ENCODE measurements at places on chromosomes 4 and X. TPM values are rescaled to one million over a fixed set of nuclear protein-coding genes. Genes with fewer than 3 reads are reported as not detected.

- no peak for DNase-seq
Measured at GRCh38 chr4:42278709-42279324, 118.5 kb upstream of the SHISA3 start.

DNA sequence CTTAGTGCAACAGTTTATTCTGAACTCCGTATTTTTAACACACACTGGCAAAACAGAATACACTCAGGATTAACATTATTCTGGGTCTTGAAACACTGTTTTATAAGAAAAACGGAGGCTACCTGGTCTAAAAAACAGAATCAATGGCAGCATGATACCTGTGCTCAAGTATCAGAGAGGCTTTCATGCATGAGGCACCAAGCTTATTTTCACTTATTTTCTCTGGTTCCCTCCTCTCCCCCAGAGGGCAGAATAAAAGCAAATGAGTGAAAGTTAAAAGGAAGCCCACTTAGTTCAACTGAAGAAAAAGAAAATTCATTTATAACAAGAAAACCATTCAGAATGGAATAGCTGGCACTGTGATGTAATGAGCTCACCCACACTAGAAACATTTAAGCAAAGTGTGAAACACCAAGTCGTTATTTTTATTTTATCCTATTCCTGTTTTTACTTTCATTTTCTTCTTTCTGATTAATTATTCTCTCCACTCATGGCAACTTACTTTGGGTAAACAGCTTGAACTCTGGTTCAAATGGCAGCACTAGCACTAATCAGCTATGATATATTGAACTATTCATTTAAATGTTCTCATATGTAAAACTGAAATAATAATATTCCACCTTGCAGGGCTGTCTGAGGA lies 211.8 kb downstream of the PPP3CA start:
- DNase-seq = no peak

DNA sequence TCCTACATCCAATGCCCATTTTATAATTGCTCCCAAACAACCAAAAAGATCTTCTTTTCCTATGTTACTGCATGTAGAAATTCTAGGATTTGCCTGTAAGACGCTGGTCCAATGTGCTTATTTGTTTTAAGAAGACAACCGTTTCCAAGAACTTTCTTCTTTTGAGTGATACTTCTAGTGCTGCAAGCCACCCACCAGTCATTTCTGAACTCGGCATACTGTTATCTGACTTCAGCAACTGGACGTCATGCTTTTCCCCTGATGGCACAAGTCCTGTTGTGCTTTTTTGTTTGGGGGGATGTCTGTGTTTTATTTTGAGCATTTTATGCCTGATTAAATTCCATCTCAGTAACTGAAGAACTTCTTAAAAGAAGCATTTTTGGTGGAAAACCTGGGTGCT lies 16.0 kb upstream of the RAP1GDS1 start:
- DNase-seq = no peak

DNA sequence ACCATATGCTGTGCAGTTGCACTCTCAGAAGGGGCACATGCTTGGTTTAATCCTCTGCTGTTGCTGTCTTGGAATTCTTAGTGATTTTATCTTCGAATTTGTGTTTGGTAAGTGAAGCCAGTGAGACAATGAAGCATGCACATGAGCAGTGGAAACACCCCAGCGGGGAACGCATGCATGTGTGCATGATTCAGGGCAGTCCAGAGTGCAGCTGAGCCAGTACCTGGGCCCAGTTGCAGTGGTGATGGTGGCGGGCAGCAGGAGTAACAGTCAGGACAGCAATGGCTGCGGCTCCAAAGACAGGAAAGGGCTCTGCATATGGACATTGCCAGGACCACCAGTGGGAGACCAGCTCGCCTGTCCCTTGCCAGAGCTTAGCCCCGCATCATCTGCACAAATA lies 14.3 kb upstream of the TMEM165 start:
- DNase-seq = no peak

DNA sequence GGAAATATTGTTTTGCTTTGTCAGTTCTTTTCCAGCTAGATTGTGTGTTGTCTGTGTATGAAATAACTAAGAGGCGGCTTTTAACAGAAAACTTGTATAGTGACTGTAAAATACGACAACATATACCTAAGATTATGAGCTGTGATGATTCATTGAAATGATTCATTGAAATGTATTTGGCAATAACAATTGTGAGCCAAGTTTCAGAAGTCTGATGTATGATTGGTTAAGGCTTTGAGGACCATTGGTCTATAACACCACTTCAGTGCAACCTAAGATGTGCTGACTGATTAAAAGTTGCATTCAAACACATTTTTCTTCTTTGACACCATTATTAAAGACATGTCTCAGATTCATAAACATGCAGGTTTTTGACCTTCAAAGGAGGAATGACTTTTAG lies 76.6 kb downstream of the PTPN13 start:
- DNase-seq = no peak

DNA sequence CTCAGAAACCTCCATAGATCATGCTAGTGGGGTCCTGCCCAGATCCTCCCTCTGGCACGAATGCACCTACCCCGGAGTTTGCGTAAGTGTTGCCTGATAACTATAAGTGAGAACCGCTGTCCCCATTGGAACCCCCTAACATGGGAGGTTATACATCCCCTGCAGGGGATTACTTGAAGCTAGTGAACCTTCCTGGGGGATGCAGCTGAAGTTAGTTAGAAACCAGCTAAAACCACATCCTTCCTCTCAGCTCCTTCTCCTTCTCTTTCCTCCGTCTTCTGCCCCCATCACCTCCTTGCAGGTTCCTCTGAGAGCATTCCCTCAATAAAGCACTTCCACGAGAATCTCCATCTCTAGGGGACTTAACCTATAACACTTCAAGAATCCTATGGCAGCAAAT lies 95.0 kb downstream of the ZNF827 start:
- no peak for DNase-seq

DNA sequence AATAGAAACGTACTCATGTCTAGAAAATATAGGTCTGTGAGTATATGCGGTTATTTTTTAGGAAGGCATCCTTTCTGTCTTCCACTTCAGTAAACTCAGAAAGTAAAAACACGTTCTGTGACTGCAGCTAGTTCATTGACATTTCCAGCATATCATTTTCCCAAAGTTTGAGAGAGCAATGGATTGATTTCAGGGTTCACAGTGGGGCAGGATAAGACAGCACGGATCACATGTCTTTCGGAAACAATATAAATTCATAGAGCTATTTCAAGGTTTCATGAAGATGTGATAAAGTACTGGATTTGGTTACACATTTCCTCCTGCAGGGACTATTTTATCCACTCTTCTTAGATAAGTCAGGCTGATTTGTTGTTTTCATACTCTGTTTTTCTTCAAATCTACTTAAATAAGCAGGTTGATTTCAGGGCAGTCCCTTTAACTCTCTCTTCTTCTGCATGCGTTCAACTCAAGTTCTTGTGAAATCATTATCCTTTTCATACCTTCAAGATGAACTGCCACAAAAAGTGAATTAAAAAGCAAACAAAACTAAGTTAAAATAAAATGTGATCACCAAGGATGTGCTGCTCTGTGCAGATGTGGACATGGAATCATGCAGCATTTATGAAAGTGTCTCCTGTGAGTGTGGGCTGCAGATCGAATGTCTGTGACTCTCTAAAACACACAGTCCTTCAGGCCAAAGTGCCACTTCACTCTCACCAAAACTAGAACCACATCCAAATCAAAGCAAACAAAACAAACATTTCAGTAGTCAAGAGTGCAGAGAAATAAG lies 187.7 kb downstream of the UNC5C start:
- DNase-seq = no peak

DNA sequence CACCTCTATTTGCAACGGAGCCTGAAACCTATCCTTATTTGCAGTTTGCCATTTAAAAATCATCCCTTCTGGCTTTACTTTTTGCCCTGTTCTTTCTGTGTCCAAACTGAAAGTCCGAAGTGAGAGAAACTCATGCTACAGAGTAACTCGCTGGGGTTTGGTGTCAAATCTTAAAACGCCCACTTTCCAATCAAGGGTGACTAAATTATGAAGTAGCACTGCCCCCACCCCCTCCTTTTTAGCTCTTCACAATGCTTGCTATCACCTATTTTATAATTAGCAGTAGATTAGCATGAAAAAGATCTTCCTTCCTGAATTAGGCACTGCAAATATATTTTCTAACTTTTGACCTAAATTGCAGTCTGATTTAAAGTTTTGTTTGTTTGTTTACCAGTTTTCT lies 52.5 kb downstream of the VGLL1 start:
- no peak for DNase-seq

DNA sequence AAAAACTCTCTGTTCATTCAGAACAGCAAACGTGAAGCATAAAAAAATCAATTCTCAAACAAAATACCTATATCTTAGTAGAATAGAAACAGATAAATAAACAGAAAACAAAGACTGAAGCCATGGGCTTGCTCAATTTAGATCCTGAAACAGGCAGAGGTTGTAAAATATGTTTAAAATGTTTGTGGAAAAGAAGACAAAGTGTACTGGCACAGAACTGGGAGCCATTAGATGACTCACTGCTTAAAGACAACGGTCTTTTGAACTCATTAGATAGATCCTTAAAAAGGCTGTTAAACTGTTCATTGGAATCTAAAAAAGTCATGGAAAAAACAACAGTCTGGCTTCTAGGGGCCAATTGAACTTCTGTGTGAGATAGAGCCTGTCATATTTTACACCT lies 247.0 kb upstream of the NDST4 start:
- DNase-seq = no peak

- no peak for DNase-seq
Measured at GRCh38 chrX:348461-349117, 30.0 kb upstream of the GTPBP6 start.

DNA sequence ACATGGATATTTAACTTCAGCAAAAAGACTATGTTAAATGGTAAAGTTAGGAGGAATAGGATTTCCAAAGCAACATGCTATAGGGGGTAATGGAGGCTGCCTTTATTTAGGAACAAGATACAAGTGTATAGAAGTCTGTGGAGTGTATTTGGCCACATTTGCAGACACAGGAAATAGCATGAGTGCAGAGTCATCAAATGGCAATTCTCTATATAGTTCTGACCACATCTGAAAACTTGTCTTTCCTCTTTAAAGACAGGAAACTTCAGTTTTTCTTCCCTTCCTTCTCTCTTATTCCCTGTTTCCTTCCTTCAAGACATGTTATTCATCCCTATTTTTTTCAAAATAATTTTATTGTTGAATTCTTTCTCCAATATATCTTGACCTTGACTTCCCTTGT lies 119.3 kb upstream of the PITX2 start:
- no peak for DNase-seq

- no peak for DNase-seq
Measured at GRCh38 chrX:46257451-46257879, 287.8 kb downstream of the ZNF674 start.

- DNase-seq = no peak
Measured at GRCh38 chr4:110793890-110794554, 171.1 kb upstream of the PITX2 start.

DNA sequence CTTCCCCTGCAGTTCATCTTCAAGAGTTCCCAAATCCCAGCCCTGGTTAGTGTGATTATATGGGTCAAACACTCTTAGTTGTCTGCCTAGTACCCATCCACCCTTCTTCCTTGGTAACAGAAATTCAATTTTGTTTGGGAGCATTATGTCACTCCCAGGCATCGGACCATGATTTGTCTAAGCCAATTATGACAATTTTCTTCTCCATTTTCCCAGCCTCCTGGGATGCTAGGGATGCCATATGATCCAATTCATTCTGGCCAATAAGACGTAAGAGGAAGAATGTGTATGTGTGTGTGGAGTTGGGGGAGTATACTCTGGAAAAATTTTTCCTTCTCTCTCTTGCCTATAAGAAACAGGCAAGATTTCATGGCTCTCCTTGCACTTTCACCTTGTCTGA lies 465.9 kb downstream of the MID1IP1 start:
- DNase-seq = no peak

RAB33A gene
- 0.87 TPM for polyA plus RNA-seq

PCDH7 gene
- polyA plus RNA-seq = 22.2 TPM

MAOB gene
- polyA plus RNA-seq = 10.9 TPM

CDS1 gene
- 15.1 TPM for polyA plus RNA-seq

GCNA gene
- 2.0 TPM for polyA plus RNA-seq
